ENCODE measurements at places on chromosomes 11 and 22. TPM values are rescaled to one million over a fixed set of nuclear protein-coding genes. Genes with fewer than 3 reads are reported as not detected.

SDHD gene
- 258 TPM for polyA plus RNA-seq

GRCh38 chr22:38645430-38645829, 10.8 kb downstream of the FAM227A start:
- no peak for DNase-seq

- peak; percentile 68 for DNase-seq
Measured at GRCh38 chr22:36386351-36386899, 1.3 kb downstream of the MYH9 start.

DNA sequence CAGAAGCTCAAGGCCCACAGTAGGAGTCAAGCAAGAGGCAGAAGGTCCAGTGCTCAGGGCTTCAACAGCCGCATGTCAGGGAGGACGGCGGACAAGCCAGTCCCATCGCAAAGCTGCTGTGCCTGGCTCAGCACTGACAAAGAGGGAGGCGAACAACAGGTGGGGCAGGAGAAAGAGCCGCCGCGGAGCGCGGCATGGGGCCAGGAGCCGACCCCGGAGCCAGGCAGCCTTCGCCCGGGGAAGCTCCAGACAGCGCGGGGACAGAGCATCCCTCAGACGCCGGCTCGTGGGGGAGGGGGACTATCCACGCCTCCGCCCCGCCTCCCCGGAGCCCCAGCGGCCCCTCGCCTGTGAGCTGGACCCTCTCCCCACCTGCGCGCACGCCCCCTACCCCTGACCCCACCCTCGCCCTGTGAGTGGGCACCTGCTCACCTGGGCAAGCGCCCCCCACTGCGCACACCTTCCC, 369 bp downstream of the DHCR7 start:
- DNase-seq = no peak

Measured in right cardiac atrium (tissue), 5 donors.